ENCODE measurements at places on chromosomes 1 and 21. TPM values are rescaled to one million over a fixed set of nuclear protein-coding genes. Genes with fewer than 3 reads are reported as not detected.

DNA sequence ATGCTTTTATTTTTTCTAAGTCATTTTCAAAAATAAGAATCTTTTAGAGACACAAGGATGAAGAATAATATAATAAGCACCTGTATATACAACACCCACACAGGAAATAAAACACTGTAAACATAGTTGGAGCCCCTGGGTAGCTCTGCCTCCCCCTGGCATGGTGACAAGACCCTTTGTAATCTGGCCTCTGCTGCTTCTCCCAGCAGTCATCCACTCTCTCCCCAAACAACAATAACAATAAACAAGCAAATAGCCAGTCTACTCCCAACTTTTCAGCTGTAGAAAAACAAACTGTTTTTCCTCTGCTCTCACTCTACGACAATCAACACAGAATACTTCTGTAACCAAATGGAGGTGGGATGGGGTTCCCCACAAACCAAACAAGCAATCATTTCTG, 110.1 kb downstream of the CSMD2 start:
- H3K4me1 ChIP-seq = no peaks in the 10 kb centered on the region
- no peaks in the 10 kb centered on the region for H3K36me3 ChIP-seq
- H3K4me3 ChIP-seq = no peak overlapping the region
- DNase-seq = no peak
- no peak overlapping the region for H3K27ac ChIP-seq

DNA sequence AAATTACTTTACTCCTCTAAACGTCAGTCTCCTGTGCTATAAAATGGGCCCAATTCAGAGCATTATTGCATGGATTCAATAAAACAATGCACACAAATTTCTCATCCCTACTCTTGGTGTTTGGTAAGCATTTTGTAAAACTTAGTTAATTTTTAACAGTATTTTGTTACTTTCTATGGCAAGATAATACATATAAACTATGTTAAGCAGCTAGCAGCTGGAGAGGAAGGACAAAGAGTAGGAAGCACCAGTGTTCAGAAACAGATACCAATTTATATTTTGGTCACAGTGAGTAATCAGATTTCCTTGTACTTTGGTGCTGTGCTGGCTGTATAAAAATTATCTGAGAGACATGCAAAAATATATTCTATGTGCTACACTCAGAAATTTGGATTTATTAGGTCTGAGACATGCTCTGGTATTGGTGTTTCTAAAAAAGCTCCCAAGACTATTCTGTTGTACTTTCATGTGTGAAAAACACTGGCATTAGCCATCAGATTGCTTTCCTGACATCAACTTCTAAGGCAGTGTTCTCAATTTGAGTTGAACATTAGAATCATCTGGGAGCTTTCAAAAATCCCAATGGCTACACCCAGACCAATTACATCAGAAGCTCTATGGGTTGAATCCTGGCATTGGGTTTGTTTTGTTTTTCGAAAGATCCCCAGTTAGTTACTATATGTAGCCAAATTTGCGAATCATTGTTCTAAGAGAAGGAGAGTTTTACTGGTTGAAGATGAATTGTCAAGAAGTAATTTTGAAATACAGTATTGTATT, 100.3 kb upstream of the C1orf87 start:
- H3K27ac ChIP-seq = no peak overlapping the region
- no peaks in the 10 kb centered on the region for H3K27me3 ChIP-seq
- no peaks in the 10 kb centered on the region for H3K36me3 ChIP-seq
- no peak overlapping the region for H3K4me3 ChIP-seq

DNA sequence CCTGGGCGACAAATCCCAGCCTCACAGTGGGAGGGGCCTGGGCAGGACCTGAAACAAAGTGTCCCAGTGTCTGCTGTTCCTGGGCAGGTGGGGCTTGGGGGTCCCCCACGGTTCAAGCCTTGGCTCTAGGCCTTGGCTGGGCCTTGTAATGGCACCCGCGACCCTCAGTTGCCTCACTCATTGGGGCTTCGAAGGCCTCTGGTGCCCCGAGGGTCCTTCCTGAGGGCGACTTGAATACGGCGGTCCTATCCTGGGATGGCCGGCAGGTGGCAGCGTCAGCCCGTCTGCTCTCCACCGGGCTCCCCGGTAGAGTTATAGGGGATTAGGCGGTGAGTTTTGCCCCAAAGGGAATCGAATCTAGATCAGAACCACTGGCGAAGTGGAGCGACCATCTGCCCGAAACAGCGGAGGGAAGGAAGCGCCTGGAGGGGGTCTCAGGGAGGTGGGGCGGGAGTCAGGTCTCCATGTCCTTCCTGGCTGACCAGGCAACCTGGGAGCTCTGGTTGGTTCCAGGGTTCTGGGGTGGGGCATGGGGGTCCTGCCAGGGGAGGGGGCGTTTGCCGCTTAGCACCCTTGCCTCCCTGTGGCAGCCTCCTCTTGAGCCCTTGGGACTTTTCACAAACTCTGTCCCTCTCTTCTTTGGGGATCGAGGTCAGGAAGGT, 2.1 kb upstream of the PEX10 start:
- H3K4me1 ChIP-seq = peaks cover 38% of the 10 kb centered on the region
- peak overlapping the region; percentile 92 for H3K27ac ChIP-seq
- peak; percentile 37 for DNase-seq
- H3K36me3 ChIP-seq = no peaks in the 10 kb centered on the region
- peak overlapping the region; percentile 17 for H3K4me3 ChIP-seq
- peaks cover 43% of the 10 kb centered on the region for H3K27me3 ChIP-seq

DNA sequence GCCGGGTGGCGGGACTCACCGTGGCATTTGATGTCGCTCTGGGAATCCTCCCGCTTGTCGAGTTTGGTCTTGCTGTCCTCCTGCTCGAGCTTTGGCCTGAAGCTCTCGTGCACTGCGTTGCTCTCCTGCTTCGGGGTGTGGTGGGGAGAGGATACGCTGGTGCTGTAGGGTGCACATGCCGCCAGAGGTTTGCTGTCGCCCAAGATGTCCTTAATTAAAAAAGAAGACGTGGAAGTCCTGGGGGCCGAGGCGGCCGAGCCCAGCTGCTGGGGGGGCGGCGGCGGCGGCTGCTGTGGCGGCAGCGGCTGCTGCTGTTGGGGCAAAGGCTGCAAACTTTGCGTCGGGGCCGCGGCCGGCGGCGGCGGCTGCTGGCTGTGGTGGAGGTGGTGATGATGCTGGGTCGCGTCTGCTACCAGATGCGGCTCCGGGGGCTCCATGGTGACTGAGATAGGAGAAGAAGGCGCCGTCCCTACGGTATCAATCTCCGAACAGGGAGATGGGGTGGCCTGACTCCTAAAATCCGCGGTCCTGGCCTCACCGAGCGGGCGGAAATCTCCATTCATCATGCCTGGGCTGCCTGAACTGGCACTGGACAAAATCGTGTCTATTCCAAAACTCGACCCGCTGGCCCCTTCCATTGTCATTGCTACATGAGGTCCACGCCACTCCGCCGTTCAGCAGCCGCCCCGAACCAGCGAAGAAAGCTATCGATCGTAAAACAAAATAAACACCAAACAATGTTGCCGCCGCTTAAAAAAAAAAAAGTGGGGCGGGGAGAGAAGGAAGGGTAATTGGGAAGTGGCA, at the start of gene BARHL2:
TSS of gene BARHL2 (minus strand) at position 751 of the 804 bp plus-strand sequence. CDS start at position 644, 107 bp downstream.
- peak within 1 kb of the TSS; percentile 5 for H3K4me3 ChIP-seq
- no peak for DNase-seq
- peaks cover 9% of the 10 kb centered on the region for H3K4me1 ChIP-seq
- no peaks in the 10 kb centered on the region for H3K36me3 ChIP-seq
- peaks cover 7% of the 10 kb centered on the region for H3K27me3 ChIP-seq
- H3K27ac ChIP-seq = no peak within 1 kb of the TSS

DNA sequence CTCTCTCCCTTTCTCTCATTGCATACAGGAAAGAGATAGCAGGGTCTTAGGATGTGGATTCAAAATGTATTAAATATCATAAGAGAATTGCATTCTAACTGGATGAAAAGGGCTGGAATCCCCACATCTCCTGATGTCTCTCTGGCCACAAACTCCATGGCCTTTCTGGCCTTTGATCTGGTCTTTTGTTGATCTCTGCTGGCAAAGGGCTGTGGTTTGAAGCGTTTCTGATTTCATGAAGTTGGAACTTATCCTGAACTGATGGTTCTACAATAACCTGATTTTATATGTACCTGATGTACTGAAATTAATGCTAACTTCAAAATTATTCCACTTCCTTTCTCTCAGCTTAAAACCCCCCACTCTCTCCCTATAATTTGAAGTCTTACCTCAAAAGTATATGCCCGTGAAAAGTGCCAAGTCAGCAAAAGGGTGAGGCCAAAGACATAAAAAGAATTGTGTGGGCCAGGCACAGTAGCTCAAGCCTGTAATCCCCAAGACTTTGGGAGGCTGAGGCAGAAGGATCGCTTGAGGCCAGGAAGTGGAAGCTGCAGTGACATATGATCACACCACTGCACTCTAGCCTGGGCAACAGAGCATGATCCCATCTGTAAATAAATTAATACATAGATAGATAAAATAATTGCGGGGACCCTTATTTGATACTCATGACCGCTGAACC, 6.4 kb upstream of the KIF14 start:
- H3K4me1 ChIP-seq = no peaks in the 10 kb centered on the region
- no peak overlapping the region for H3K4me3 ChIP-seq
- no peak for DNase-seq
- no peaks in the 10 kb centered on the region for H3K36me3 ChIP-seq

DNA sequence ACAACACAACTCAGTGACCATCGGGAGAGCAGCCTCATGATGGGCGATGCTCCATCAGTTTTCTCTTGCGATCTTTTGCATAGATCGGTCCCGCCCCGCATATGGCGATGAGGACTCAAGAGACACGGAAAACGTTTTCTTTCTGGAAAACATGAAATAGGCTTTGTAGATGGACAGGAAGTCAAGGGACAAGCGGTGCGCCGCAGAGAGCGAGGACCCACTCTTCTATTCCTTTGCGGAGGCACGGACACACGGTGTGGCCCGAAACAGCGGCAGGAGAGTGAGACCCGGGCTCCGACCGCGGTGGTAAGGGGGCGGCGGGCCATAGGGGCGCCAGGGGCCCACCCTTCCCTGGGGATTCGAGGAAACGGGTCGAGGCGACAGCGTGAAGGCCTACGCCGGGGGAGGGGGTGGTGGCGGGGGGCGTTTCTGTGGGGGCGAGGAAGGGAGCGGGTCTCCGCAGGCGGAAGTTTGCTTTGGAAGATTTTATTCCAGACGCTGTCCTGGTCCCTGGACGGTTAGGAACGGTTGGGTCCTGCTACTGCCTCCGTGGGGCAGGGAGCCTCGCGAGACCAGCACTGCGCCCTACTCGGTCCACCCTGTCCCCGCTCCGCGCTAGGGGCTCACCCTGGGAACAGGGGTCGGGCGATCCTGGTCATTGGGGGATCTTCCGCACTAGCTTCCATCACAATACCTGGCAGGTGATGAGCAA, 796 bp upstream of the TDRKH start:
- H3K36me3 ChIP-seq = peaks cover 6% of the 10 kb centered on the region
- H3K27me3 ChIP-seq = no peaks in the 10 kb centered on the region
- no peak overlapping the region for H3K27ac ChIP-seq
- no peak for DNase-seq

GRCh38 chr1:204418174-204419063, 6.8 kb upstream of the PPP1R15B start:
- no peaks in the 10 kb centered on the region for H3K36me3 ChIP-seq
- H3K27me3 ChIP-seq = no peaks in the 10 kb centered on the region
- DNase-seq = no peak

- H3K4me1 ChIP-seq = no peaks in the 10 kb centered on the region
- no peak overlapping the region for H3K4me3 ChIP-seq
- no peak for DNase-seq
- no peak overlapping the region for H3K27ac ChIP-seq
- no peaks in the 10 kb centered on the region for H3K36me3 ChIP-seq
Measured at GRCh38 chr1:111372336-111372965, 55.1 kb downstream of the OVGP1 start.

DNA sequence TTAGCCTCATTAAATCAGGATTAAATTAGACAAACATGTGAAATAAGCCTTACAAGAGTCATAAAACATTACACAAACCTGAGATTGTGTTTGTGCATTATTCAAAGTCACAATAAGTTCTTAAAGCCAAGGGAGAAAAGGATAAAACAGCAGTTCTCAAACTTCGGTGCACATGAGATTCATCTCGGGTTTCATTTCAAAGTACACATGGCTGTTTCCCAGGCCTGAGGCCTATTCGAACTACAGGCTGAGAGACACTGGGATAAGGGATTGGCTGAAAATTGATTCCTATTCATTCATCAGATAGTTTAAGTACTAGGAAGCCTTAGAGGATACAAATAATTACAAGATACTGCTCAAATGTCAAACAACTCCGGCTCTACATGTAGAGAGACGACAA, 35.9 kb upstream of the PROX1 start:
- DNase-seq = no peak
- H3K4me3 ChIP-seq = no peak overlapping the region
- H3K4me1 ChIP-seq = no peaks in the 10 kb centered on the region

DNA sequence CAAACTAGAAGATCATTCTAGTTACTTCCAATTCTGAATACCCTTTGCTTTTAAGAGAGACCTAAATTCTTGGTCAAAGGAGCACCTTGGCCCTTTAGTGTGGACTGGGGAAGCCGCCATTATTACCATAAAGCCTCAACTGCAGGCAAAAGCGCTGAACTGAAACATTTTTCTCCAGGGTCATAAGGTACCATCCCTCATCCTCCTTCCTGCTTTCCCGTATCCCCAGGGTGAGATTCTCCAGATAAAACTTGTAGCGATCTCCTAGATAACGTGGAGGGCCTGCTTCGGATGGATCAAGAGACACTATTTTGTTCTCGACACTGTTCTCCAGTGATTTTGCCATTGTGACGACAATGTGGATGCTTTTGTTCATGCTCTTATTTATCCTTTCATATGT, 9.8 kb downstream of the SLAMF1 start:
- no peak overlapping the region for H3K27ac ChIP-seq
- no peak for DNase-seq
- no peaks in the 10 kb centered on the region for H3K27me3 ChIP-seq
- no peaks in the 10 kb centered on the region for H3K36me3 ChIP-seq

GRCh38 chr1:84861988-84862644, 30.9 kb downstream of the LPAR3 start:
- no peaks in the 10 kb centered on the region for H3K36me3 ChIP-seq
- H3K4me3 ChIP-seq = no peak overlapping the region
- H3K27me3 ChIP-seq = no peaks in the 10 kb centered on the region
- no peak overlapping the region for H3K27ac ChIP-seq
- H3K4me1 ChIP-seq = no peaks in the 10 kb centered on the region

GRCh38 chr21:39363607-39364555, 15.0 kb upstream of the HMGN1 start:
- no peak overlapping the region for H3K4me3 ChIP-seq
- H3K4me1 ChIP-seq = no peaks in the 10 kb centered on the region
- no peaks in the 10 kb centered on the region for H3K36me3 ChIP-seq
- H3K27ac ChIP-seq = no peak overlapping the region

GRCh38 chr1:65254320-65255034, 54.9 kb upstream of the DNAJC6 start:
- H3K27me3 ChIP-seq = no peaks in the 10 kb centered on the region
- peaks cover 6% of the 10 kb centered on the region for H3K4me1 ChIP-seq
- H3K4me3 ChIP-seq = peak overlapping the region; percentile 77
- peak; percentile 53 for DNase-seq

Gene MEGF6
- total RNA-seq = 63.3 TPM

Gene MYOC
- total RNA-seq = 100 TPM

Gene CYP2J2
- total RNA-seq = 10.8 TPM

Gene CELSR2
- total RNA-seq = 16.3 TPM

Gene DPYD
- total RNA-seq = 35.7 TPM

Gene FMN2
- total RNA-seq = 16.7 TPM

Gene DEPDC1
- total RNA-seq = not detected
